ENCODE measurements at places on chromosomes 11 and 22. TPM values are rescaled to one million over a fixed set of nuclear protein-coding genes. Genes with fewer than 3 reads are reported as not detected.

TPH1 gene
- total RNA-seq: 0.42 TPM

RHOD gene
- 10.5 TPM for total RNA-seq

ZP1 gene
- not detected for total RNA-seq

HBB gene
- total RNA-seq: not detected

SLC22A12 gene
- total RNA-seq: not detected

SAA2 gene
- not detected for total RNA-seq

DUSP8 gene
- total RNA-seq: 8.7 TPM

SCUBE2 gene
- total RNA-seq: 1.6 TPM

GTSE1 gene
- total RNA-seq: 57.2 TPM

C11orf86 gene
- not detected for total RNA-seq

TRIM51 gene
- total RNA-seq: not detected

IL18BP gene
- 12.9 TPM for total RNA-seq

SLC25A45 gene
- 4.8 TPM for total RNA-seq

PRG3 gene
- not detected for total RNA-seq

YPEL1 gene
- total RNA-seq: 6.2 TPM

FBLN1 gene
- total RNA-seq: 4.0 TPM

KLHL35 gene
- total RNA-seq: 1.2 TPM

CHID1 gene
- total RNA-seq: 89.8 TPM

TENM4 gene
- 0.27 TPM for total RNA-seq

SLC25A22 gene
- 24.9 TPM for total RNA-seq

KCNQ1 gene
- total RNA-seq: 0.09 TPM

C22orf15 gene
- not detected for total RNA-seq

LRFN4 gene
- total RNA-seq: 36.7 TPM

APOL5 gene
- not detected for total RNA-seq

C11orf91 gene
- 1.4 TPM for total RNA-seq

OR52H1 gene
- not detected for total RNA-seq

OR8A1 gene
- total RNA-seq: not detected

FGF19 gene
- total RNA-seq: not detected

SPI1 gene
- not detected for total RNA-seq

HOATZ gene
- total RNA-seq: not detected
